ENCODE measurements at places on chromosomes 11 and 22. TPM values are rescaled to one million over a fixed set of nuclear protein-coding genes. Genes with fewer than 3 reads are reported as not detected.

HPS5 gene
- total RNA-seq = 7.3 TPM

DLG2 gene
- total RNA-seq = 6.1 TPM

RBMXL2 gene
- total RNA-seq = 0.54 TPM

USP2 gene
- 28.3 TPM for total RNA-seq

ADAMTS8 gene
- total RNA-seq = 6.6 TPM

OVCH2 gene
- total RNA-seq = not detected

HBB gene
- total RNA-seq = not detected

NPTXR gene
- total RNA-seq = 15.1 TPM

MACROD1 gene
- 116 TPM for total RNA-seq

HEPACAM gene
- 0.04 TPM for total RNA-seq

FGF19 gene
- total RNA-seq = not detected

FOXRED1 gene
- 38.7 TPM for total RNA-seq

UQCC3 gene
- total RNA-seq = 18.8 TPM

NCR3LG1 gene
- total RNA-seq = 5.2 TPM

MS4A4A gene
- total RNA-seq = not detected

IL17REL gene
- total RNA-seq = not detected

SAC3D1 gene
- 24.6 TPM for total RNA-seq

INS gene
- not detected for total RNA-seq

SSTR3 gene
- total RNA-seq = 0.06 TPM

CECR2 gene
- 32.3 TPM for total RNA-seq

AGBL2 gene
- total RNA-seq = 0.25 TPM

TAF1D gene
- total RNA-seq = 60.7 TPM

OSM gene
- total RNA-seq = not detected

OR5B17 gene
- total RNA-seq = not detected

LGR4 gene
- total RNA-seq = 89.3 TPM

OR52B4 gene
- not detected for total RNA-seq

CHRDL2 gene
- total RNA-seq = not detected

FLRT1 gene
- 0.53 TPM for total RNA-seq

GTSE1 gene
- 4.4 TPM for total RNA-seq

CFAP300 gene
- 1.1 TPM for total RNA-seq

MCM5 gene
- total RNA-seq = 26.2 TPM

ANGPTL5 gene
- total RNA-seq = not detected

C11orf87 gene
- 0.49 TPM for total RNA-seq

APOBEC3B gene
- 6.5 TPM for total RNA-seq

CLCF1 gene
- 1.1 TPM for total RNA-seq

OR52A1 gene
- not detected for total RNA-seq

OR4C45 gene
- not detected for total RNA-seq

DDIAS gene
- total RNA-seq = 4.0 TPM

CASTOR1 gene
- 19.6 TPM for total RNA-seq

CCDC87 gene
- total RNA-seq = 2.7 TPM

LMNTD2 gene
- 21.1 TPM for total RNA-seq

TRIM51 gene
- not detected for total RNA-seq
